HEK293T (cell line): ENCODE measurements at places on chromosomes 4 and X.

- DNase-seq, result no peak
Observed at GRCh38 chrX:18291006-18291545, 63.4 kb downstream of the SCML2 start.

- no peak for DNase-seq
Observed at GRCh38 chr4:147370881-147371280, 110.0 kb upstream of the EDNRA start.

GRCh38 chr4:184628103-184628502 is 21.1 kb downstream of the CASP3 start:
- DNase-seq, result no peak

DNA sequence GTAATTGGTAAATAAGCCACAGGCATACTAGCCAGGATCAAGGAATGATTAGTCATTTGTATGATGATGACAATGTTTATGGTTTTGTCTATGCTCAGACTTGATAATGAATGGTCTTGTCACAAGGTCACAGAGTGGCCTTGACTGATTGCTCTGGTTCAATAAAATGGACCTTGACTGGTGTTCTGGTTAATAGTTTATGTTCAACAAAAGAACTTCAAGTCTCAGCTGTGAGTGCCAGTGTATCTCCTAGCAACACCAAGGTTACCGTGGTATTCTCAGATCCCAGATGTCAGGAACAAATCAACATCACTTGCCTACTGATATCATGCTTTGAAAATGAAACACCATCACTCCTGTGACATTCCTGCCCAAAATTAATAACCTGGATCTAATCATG is 16.3 kb upstream of the LRAT start:
- DNase-seq, result no peak

DNA sequence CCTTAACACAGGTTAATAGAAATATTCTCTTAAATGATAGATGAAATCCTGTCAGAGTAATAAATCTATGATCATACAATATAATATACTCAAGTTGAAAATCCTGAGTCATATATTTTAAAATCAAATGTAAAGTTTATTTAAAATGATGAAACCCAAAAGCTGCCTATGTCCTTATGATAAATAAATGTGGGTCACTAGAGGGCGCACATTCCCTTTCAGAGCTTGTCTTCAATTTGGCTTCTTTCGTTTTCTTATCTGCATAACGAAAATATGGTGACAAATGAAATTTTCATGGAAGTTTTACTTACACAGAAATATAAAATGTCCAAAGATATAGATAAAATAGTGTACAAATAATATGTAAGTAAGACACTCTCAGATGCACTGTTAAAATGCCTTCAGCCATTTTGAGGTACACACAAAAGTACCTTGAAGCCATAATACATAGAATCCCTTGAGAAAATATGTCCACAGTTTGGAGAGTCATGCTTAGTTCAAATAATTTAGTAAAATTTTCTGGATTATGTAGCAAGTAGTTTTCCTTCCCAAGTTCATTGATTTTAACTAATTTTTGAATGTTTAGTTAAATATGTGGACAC is 680.4 kb downstream of the DMD start:
- DNase-seq, result peak; percentile 13

DNA sequence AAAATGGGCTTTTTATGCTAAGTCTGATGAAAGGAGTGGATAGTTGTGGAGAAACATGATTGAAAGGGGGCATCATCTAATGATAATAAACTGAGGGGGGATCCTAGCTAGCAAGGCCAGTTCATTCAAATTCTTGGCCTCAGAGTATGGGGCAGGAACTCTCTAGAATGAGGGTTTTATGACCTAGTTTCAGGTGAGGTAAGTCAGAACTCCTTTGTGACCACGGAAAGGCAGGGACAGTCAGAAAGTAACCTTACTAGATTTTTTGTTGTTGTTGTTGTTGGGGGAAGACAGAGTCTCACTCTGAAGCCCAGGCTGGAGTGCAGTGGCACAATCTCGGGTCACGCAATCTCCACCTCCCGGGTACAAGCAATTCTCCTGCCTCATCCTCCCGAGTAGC is 1.5 kb upstream of the PAQR3 start:
- no peak for DNase-seq

GRCh38 chr4:122894827-122895226 is 27.6 kb downstream of the NUDT6 start:
- DNase-seq, result no peak

DNA sequence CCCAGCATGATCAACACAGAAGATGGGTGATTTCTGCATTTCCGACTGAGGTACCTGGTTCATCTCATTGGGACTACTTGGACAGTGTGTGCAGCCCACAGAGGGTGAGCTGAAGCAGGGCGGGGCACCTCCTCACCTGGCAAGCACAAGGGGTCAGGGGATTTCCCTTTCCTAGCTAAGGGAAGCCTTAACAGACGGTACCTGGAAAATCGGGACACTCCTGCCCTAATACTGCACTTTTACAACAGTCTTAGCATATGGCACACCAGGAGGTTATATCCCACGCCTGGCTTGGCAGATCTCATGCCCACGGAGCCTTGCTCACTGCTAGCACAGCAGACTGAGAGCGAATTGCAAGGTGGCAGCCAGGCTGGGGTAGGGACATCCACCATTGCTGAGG is 92.9 kb upstream of the GRID2 start:
- DNase-seq, result no peak

DNA sequence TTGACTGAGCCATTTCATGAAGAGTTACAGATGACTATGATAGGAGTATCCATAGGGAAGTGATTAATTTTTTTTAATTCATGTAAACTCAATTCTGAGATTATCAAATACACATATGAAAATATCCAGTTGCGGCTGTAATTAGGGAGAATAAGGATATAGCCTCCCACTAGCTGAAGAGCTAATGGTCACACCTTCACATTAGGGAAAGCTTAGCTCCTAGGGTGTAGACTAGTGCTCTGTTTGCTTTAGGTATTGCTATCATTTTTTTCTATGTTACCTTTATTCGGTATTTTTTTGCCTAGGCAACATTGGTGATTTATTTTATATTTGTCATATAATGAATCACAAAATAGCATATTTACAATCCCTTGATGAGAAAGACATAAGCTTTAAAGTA is 39.6 kb upstream of the EPGN start:
- no peak for DNase-seq

DNA sequence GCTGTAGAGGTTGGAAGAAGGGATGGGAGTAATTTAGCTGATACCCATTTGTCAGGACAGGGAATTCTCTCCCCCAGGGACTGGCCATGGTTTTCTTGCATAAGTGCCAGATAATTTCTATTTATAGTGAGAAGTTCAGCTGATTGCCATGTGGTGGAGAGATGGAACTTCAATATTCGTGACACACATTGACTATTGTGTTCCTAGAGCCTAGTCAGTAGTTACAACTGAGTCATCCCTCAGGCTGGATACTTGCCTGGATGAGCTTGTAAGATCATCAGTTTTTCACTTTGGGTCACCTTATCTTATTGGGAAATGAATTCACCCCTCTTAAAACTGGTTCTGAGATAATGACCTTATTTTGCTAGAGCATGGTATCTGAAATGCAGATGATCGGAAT is 32.2 kb downstream of the CFAP299 start:
- DNase-seq, result no peak

- DNase-seq, result no peak
Observed at GRCh38 chrX:143336261-143336660, 181.0 kb downstream of the SPANXN3 start.

GRCh38 chr4:85548841-85549240 is 73.9 kb downstream of the ARHGAP24 start:
- no peak for DNase-seq

DNA sequence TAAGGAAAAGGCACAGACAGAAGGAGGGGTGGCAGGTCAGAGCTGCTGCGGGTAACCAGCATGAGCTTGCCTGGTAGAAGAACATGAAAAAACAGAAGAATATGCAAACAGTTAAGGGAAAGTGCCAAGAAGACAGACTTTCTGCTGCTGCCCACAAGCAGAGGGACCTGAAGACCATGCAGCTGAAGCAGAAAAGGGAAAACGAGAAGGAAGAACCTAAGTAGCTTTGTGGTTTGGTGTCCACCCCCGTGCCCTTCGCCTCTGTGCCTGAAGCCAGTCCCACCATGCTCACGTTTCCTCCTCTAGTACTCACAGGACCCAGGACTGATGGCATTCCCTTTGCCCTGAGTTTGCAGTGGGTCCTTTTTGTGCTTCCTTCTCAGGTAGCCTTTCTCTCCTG is 62.8 kb downstream of the UBA6 start:
- no peak for DNase-seq

DNA sequence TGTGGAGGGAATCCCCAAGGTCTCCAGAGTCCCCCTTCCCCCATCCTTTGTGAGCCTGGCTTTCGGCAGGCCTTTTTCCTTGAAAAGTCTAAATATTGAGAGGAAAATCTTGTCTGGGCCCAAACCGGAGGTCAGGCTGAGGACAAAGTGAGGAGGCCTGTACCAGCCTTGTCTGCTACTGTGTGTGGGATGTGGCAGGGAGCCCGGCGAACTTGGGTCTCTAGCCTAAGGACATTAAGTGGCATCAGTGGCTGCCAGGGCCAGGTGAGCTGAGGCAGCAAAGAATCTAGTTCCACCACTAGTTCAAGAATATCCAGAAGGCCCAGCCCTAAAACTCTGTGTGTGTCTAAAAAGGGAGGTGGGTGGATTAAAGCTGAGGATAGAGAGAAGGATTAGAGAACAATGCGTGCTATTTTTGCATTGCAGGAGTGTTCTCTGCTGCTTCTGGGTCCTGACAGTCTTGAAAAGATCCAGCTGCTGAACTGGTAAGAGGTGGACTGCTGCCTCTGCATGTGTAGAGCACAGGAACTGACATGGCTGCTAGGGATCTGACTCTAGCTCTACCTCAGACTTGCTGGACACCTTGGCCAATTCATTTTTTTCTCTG is 1.2 kb upstream of the AMER1 start:
- DNase-seq, result no peak

DNA sequence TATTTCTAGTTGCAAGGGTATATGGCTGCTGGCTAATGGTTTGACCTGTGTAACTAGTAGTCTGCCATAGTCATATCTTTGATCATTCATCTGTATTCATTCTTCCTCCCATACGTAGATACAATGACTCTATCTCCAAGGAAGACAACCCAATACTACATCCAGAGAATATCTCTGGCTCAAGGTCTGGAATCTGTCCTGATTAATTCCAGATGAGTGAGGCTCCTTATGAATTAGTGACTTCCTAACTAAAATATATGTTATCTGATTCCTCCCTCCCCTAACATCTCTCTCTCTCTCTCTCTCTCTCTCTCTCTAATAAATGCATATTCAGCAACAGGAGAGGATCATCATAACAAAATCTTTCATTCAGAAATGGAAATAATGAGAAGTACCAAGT is 641.5 kb downstream of the FAT4 start:
- DNase-seq, result no peak

DNA sequence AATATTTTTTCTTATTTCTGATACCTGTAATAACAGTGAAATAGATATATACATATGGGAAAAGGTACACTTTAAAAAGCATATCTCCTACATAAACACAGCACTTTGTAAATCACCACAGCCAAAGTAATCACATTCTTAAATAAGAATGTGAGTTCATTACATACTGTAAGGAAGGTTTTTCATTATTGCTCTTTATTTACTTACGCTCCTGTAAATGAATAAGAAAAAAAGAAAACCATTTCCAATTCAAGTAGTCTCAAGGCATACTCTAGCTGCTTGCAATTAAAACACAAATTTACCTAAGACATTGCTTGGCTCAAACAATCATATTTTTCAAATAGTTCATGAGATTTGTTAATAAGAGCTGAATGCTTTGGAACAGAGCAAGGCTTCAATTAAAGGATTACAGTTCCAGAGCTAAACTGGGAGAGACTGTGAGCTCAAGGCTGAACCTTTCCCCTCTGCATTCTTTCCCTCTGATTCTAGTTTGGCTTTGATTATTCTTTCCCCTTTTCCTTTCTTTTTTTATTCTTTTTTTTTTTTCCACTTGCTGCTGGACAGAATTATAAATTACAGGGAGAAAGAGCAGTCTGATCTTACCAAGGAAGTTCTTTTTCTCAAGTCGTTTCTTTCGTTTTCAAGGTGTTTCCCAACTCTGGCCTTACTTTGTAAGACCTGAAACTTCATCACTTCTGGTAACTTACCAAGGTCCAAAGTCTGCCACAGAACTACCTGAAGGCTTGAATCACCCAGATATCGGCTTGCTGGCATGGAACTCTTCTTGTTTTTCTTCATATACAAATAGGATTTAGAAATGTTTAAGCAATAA is 278.3 kb downstream of the INPP4B start:
- DNase-seq, result no peak

DNA sequence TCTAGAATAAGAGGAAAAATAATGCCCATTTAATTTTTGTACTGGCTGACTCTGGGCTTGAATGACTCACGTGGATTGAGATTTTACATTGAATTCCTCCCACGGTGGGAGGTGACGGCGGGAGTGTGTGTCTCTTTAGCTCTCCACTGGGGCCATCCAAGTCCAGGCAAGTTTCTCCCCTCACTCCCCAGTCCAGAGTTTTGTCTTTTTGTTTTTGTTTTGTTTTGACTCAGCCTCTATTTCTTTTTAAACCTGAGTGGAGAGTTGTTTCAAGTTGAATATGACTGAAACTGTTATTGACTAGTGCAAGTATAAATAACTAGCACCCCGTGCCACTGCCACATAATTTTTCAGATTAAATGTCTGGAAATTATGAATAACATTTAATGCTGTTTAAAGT is 13.6 kb downstream of the CHST7 start:
- DNase-seq, result no peak

DNA sequence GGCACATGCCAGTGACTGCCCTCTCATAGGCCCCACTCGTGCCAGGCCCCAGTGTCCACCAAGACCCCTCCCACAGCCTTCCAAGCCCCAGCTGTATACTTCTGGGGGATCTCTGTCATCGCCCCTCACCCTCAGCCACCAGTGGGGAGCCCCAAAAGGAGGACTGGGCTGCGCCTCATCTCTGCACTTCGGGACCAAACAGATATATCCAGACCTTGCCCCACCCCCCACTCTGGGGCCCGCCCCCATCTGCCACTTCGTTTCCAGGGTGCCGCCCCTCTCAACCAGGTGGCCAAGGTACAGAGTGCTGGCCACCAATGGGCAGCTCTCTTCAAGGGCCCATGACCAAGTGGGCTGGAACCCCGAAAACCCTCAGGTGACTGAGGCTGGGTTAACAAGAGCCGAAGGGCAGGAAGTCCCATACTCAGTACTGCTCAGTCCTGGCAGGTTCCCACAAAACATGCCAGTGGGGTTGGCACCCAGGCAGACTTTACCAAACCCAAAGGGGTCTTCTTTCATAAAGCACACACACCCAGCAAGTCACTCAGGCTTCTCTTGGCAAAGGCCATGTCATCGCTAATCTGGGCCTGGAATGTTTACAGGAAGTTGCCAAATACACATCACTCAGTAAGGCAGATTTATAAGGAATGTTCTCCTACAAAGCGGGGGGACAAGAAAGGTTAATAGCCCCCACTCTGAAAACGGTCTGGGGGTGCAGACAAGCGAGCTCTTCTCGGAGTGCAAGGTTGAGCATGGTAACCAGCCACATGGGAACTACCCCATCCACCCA is 4.4 kb downstream of the ZFYVE28 start:
- DNase-seq, result no peak

GRCh38 chr4:142095886-142096605 is 459.7 kb downstream of the IL15 start:
- DNase-seq, result no peak
